ENCODE measurements at places on chromosomes 13 and 19. TPM values are rescaled to one million over a fixed set of nuclear protein-coding genes. Genes with fewer than 3 reads are reported as not detected.
A peak's percentile ranks its signal among the peaks of the same experiment; 100 is the strongest.

PSG1 gene
- not detected for total RNA-seq

ADAMTSL5 gene
- 3.6 TPM for total RNA-seq

C1QTNF9B gene
- total RNA-seq, result not detected

CBARP gene
- not detected for total RNA-seq

CCDC8 gene
- not detected for total RNA-seq

THSD1 gene
- total RNA-seq, result 0.50 TPM

KCTD15 gene
- total RNA-seq, result 11.0 TPM

ZNF527 gene
- 12.7 TPM for total RNA-seq

DNA sequence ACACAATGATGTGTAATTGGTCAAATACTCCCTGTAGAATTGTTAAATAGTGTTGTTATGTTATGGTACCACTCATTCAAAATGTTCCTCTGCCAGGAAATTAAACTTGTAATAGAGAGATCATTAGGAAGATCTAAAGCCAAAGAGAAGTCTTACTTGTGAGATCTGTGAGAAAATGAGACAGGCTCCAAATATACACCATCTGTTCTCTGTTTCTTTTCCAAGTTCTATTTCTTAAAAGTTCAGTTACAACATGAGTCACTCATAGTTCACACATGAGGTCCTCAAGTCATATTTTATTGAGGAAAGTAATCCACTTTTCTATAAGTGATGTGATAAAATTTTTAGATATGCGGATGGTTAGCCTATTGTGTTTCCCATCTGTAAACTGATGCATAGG, 1038.1 kb upstream of the PRR20A start:
- no peaks in the 10 kb centered on the region for H3K4me1 ChIP-seq
- H3K4me3 ChIP-seq, result no peak overlapping the region
- DNase-seq, result no peak
- no peaks in the 10 kb centered on the region for H3K36me3 ChIP-seq
- no peaks in the 10 kb centered on the region for H3K27me3 ChIP-seq

DNA sequence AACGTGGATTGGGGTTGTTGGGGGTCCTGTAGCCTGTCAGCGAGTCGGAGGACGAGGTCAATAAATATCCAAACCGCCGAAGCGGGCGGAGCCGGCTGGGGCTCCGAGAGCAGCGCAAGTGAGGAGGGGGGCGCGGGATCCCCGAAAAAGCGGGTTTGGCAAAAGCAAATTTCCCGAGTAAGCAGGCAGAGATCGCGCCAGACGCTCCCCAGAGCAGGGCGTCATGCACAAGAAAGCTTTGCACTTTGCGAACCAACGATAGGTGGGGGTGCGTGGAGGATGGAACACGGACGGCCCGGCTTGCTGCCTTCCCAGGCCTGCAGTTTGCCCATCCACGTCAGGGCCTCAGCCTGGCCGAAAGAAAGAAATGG, 754 bp upstream of the SIX5 start:
- H3K36me3 ChIP-seq, result no peaks in the 10 kb centered on the region
- H3K4me1 ChIP-seq, result peaks cover 22% of the 10 kb centered on the region
- no peaks in the 10 kb centered on the region for H3K27me3 ChIP-seq
- peak; percentile 86 for DNase-seq

DNA sequence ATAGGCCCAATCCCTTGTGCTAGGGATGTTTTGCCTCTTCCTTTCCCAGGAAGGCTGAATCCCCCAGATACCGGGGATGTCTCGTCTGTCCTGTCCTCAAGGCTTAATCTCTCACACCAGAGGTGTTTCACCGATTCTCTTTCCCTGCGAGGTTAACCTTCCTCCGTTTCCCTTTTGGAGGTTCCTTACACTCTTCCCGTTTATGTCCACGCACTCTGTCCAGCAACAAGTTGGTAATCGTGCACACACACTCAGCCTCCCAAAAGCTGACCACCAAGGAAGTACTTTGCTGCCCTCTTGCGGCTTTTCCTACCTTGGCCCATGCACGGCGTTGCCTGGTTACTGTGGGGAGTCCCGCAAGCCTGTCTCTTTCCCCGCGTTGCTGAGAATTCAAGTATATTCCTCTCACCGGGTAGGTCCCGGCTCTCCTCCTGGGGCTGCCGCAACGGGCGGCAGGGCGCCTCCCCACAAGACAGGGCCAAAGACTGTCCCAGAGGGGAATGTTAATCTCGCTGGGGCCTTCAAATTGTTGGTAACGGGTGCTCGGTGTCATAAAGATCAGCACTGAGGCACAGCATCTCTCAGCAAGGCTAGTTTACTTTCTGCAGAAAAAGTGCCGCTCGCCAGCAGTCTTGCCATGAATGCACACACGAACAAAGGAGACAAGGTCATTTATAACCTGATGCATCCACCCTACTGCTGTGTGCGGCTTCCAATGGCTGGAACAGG, 36.7 kb upstream of the CD177 start:
- H3K27ac ChIP-seq, result no peak overlapping the region
- DNase-seq, result no peak
- H3K36me3 ChIP-seq, result no peaks in the 10 kb centered on the region
- H3K4me3 ChIP-seq, result no peak overlapping the region
- no peaks in the 10 kb centered on the region for H3K4me1 ChIP-seq

GRCh38 chr13:74555651-74556420, 421.6 kb upstream of the KLF12 start:
- no peak overlapping the region for H3K4me3 ChIP-seq
- no peak overlapping the region for H3K27ac ChIP-seq
- H3K27me3 ChIP-seq, result no peaks in the 10 kb centered on the region
- H3K4me1 ChIP-seq, result no peaks in the 10 kb centered on the region
- DNase-seq, result no peak

- H3K4me3 ChIP-seq, result no peak overlapping the region
- H3K27me3 ChIP-seq, result no peaks in the 10 kb centered on the region
- H3K36me3 ChIP-seq, result no peaks in the 10 kb centered on the region
- peaks cover 14% of the 10 kb centered on the region for H3K4me1 ChIP-seq
These were observed 19.0 kb downstream of the KCTD15 start for GRCh38 chr19:33815380-33816340.

GRCh38 chr19:43504426-43505185, at the start of gene PHLDB3:
TSS of gene PHLDB3 (minus strand) at chr19:43504746. CDS start at chr19:43504118, 628 bp downstream.
- H3K27me3 ChIP-seq, result no peaks in the 10 kb centered on the region
- no peak for DNase-seq
- H3K36me3 ChIP-seq, result peaks cover 11% of the 10 kb centered on the region
- H3K4me1 ChIP-seq, result peaks cover 22% of the 10 kb centered on the region
- peak within 1 kb of the TSS; percentile 89 for H3K27ac ChIP-seq
- H3K4me3 ChIP-seq, result peak within 1 kb of the TSS; percentile 73

GRCh38 chr13:80338781-80339562, 2.0 kb downstream of the SPRY2 start:
- H3K36me3 ChIP-seq, result no peaks in the 10 kb centered on the region
- peaks cover 24% of the 10 kb centered on the region for H3K27me3 ChIP-seq
- no peak overlapping the region for H3K27ac ChIP-seq
- peaks cover 38% of the 10 kb centered on the region for H3K4me1 ChIP-seq
- no peak overlapping the region for H3K4me3 ChIP-seq

DNA sequence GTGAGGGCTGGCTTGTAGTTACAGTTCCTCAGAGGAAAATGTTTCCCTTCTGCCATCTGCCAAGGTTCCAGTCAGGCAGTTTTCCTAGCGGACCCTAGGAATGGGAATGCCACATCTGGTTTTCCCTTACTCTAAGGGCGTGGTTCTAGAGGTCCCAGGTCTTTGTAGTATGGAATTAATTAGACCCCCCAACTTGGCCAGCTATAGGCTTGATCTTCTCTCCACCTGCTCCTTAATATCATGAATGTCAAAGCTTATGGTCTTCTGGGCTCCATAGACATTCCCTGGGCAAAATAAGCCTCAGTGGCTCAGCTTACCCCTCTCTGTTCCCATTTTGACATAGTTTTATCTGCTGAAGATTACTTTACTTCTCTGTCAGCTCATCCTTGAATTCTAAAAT, 70.0 kb downstream of the ZNF568 start:
- no peaks in the 10 kb centered on the region for H3K27me3 ChIP-seq
- H3K36me3 ChIP-seq, result peaks cover 12% of the 10 kb centered on the region
- no peaks in the 10 kb centered on the region for H3K4me1 ChIP-seq
- H3K4me3 ChIP-seq, result no peak overlapping the region
- no peak for DNase-seq

DNA sequence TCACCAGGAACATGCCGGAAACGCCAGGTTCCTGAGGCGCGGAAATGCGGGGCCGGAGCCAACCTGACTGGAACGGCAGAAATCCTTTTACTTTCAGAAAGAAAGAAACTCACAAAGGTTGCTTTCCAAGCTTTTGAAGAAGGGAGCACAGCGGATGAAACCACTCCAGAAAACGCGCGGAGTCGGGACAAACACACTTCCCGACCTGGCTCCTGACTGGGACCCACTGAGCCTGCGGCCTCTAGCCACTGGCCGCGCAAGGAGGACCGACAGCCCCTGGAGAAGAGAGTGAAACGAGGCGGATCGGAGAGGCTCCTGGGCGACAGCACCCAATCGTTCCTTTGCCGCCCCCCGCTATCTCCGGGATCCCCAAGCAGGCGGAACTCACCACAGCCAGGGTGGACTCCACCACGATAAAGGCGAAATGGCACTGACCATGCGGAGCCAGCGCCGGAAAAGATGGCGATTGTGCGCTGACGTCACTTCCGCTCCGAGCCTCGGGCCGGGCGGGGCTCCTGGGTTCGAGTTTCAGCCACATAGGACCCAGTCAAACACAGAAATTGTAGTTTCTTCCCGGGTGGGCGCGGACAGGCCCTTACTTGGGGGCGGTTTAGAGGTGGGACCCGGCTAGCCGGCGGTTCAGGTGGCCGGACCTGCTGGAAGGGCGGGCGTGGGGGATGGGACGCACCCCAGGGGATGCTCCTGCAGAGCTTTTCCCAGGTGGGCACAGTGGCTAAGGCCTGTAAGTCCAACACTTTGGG, at the start of gene ZNF121:
Gene ZNF121, minus strand, starts transcription at position 432 of the 761 bp plus-strand sequence. CDS start 16,407 bp downstream, outside the sequence.
- peak within 1 kb of the TSS; percentile 97 for H3K27ac ChIP-seq
- peak within 1 kb of the TSS; percentile 100 for H3K4me3 ChIP-seq
- H3K27me3 ChIP-seq, result no peaks in the 10 kb centered on the region
- peak; percentile 76 for DNase-seq
- H3K36me3 ChIP-seq, result no peaks in the 10 kb centered on the region
- H3K4me1 ChIP-seq, result peaks cover 26% of the 10 kb centered on the region

- H3K4me1 ChIP-seq, result no peaks in the 10 kb centered on the region
- DNase-seq, result no peak
- H3K4me3 ChIP-seq, result no peak overlapping the region
- H3K36me3 ChIP-seq, result peaks cover 25% of the 10 kb centered on the region
- H3K27ac ChIP-seq, result no peak overlapping the region
These were observed 8.3 kb downstream of the STXBP2 start for GRCh38 chr19:7645163-7645562.

GRCh38 chr13:80235967-80236302, 105.0 kb downstream of the SPRY2 start:
- no peak overlapping the region for H3K4me3 ChIP-seq
- H3K36me3 ChIP-seq, result no peaks in the 10 kb centered on the region
- H3K27me3 ChIP-seq, result no peaks in the 10 kb centered on the region

- H3K27ac ChIP-seq, result no peak overlapping the region
- H3K36me3 ChIP-seq, result no peaks in the 10 kb centered on the region
- peaks cover 6% of the 10 kb centered on the region for H3K4me1 ChIP-seq
- H3K4me3 ChIP-seq, result no peak overlapping the region
These were observed 61.5 kb downstream of the DGKH start for GRCh38 chr13:42109957-42110356.

GRCh38 chr13:58884353-58885209, 1253.0 kb downstream of the PCDH17 start:
- DNase-seq, result no peak
- no peaks in the 10 kb centered on the region for H3K27me3 ChIP-seq
- H3K4me3 ChIP-seq, result no peak overlapping the region

- no peak overlapping the region for H3K4me3 ChIP-seq
- H3K27ac ChIP-seq, result no peak overlapping the region
- H3K4me1 ChIP-seq, result peaks cover 51% of the 10 kb centered on the region
- no peaks in the 10 kb centered on the region for H3K36me3 ChIP-seq
These were observed 474.0 kb downstream of the FOXO1 start for GRCh38 chr13:40192452-40192851.

GRCh38 chr13:39170711-39171110, 132.5 kb downstream of the NHLRC3 start:
- no peak overlapping the region for H3K27ac ChIP-seq
- DNase-seq, result no peak
- H3K27me3 ChIP-seq, result no peaks in the 10 kb centered on the region
- H3K36me3 ChIP-seq, result no peaks in the 10 kb centered on the region

- H3K36me3 ChIP-seq, result no peaks in the 10 kb centered on the region
- no peak overlapping the region for H3K27ac ChIP-seq
- H3K4me1 ChIP-seq, result no peaks in the 10 kb centered on the region
- no peaks in the 10 kb centered on the region for H3K27me3 ChIP-seq
- H3K4me3 ChIP-seq, result no peak overlapping the region
These were observed 746.6 kb downstream of the UQCRFS1 start for GRCh38 chr19:28466107-28467045.

- H3K27ac ChIP-seq, result no peak overlapping the region
- no peaks in the 10 kb centered on the region for H3K27me3 ChIP-seq
- DNase-seq, result peak; percentile 69
- peaks cover 2% of the 10 kb centered on the region for H3K36me3 ChIP-seq
- H3K4me3 ChIP-seq, result no peak overlapping the region
These were observed 39.3 kb downstream of the MBNL2 start for GRCh38 chr13:97261254-97262005.

DNA sequence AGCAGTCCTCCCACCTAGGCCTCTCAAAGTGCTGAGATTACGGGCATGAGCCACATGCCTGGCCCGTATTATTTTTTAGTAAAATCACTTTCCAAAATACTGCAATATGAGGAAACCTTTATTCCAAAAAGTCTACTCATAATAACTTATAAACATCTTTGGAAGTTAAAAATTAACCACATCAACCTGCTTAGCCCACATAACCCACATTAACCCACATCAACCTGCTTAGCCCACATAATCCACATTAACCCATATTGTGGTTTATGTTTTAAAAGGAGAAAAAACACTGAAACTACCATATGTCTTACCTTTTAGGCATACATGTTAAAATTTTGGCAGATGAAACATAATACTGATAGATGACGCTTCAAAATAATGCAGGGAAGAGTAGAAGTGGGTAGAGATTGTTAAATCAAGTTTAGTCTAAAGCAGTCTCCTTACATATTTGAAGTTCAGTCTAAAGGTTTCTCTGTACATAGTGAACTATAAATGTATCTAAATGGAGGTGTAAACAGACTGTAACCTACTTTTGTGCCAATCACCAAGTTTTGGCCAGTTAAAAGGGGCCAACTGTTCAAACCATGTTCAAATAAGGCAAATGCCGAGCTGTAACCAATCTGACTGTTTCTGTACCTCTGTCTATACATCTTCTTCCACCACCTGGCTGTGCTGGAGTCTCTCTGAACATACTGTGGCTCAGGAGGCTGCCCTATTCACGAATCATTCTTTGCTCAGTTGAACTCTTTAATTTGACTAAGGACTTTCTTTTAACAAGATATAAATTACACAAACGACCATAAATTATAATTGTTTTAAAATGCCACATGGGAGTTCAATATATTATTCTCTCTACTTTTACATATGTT, 14.5 kb downstream of the KPNA3 start:
- DNase-seq, result no peak
- peaks cover 16% of the 10 kb centered on the region for H3K4me1 ChIP-seq

- no peak overlapping the region for H3K4me3 ChIP-seq
- H3K36me3 ChIP-seq, result no peaks in the 10 kb centered on the region
- peaks cover 1% of the 10 kb centered on the region for H3K27me3 ChIP-seq
These were observed 5.6 kb upstream of the PRR36 start for GRCh38 chr19:7879836-7880235.

GRCh38 chr13:34161931-34162543, 344.1 kb downstream of the RFC3 start:
- H3K36me3 ChIP-seq, result no peaks in the 10 kb centered on the region
- H3K27me3 ChIP-seq, result no peaks in the 10 kb centered on the region
- DNase-seq, result no peak
- H3K4me1 ChIP-seq, result no peaks in the 10 kb centered on the region

Measured in CD4-positive, alpha-beta memory T cell (primary cell).